ENCODE measurements at places on chromosomes 3 and 15.

DNA sequence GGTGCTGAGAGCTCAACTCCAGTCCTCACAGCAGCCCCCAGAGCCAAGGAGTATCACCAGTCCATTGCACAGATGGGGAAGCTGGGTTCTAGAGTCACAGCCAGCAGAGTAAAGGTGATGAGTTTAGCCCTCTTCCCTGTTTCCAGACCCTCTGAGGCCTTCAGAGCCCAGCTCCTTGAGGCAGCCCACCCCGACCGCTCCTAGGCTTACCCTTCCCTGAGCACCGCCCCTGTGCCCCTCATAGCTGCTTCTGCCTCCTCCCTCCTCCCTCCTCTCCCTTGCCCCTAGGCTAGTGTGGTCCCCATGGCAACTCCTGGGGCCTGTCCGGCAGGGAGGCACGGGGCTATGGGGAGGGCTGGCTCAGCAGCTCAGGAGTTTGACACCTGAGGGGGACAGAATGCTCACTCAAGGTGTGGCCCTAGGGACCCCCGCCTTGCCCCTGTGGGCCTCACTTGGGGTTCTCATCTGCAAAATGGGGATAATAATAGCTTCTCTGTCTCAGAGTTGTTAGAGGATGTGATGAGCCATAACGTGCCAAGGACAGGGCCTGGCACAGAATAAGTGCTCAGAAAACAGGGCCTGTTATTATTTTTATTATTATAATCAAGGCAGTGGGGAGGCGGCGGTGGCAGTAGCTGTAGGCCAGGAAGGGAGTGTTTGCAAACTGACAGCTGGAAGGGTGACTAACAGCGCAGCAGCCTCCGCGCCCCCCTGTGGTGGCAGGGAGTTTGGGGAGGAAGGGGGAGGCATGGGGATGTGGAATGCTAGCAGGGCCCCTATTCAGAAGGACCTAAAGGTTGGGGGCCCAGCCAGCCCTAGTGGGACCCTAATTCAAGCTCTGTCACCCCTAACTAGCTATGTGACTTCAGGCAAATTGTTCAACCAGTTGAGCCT is 11.5 kb downstream of the CSK start:
- DNase-seq = no peak

DNA sequence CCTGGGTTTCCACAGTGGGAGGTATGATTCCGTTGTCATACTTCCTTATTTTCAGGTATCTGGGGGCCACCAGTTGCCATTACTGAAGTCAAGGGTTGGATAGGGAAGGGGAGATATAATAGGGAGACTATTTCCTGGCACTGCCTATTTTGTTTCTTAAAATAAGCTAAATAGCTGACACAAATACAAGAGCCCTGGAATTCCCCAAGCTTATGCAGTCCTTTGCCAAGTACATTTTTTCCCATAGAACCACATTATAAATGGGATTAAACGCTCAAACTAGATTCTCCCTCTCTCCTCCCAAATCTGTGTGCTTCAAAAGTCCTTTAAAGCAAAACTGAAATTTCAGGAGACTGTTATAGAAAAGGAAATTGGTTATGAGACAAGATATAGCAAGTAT is 68.7 kb downstream of the AP4E1 start:
- no peak for DNase-seq

DNA sequence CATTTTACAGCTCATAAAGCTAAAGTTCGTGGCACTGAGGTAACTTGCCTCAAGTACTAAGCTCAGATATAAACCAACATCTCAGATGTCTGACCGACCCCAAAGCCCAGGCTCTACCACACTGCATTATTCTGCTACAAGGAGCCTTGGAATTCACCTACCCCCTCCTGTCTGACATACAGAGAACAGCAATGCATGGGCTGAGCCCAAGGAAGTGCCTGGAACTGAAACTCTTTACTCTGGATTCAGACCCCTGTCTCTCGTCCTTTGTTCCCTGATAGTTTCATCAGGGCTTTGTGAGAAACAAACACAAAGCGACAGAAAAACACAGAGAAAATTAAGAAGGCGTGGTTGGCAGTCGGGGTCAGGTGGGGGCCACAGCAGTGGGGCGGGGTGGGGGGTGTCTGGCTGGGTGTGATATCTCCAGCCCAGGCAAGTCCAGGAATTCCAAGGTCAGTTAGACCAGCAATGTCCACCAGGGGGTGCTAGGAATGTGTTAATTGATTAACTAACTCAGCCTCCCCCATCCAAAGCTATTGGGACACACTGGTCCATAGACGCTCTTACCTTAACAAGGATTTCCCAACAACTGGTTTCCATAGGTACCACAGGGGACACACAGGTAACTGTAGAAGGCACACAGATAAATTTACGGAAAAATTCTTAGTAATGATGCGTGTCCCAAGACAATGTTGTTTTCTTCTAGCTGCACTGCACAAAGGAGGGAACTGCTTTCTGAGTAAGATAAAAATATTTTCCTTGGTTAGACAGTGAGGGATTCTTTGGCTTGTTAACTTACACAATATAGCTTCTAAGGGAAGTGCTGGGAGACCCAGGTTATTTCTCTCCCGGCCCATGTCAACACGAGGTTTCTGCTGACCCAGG is 18.8 kb upstream of the SSUH2 start:
- DNase-seq = peak; percentile 66

DNA sequence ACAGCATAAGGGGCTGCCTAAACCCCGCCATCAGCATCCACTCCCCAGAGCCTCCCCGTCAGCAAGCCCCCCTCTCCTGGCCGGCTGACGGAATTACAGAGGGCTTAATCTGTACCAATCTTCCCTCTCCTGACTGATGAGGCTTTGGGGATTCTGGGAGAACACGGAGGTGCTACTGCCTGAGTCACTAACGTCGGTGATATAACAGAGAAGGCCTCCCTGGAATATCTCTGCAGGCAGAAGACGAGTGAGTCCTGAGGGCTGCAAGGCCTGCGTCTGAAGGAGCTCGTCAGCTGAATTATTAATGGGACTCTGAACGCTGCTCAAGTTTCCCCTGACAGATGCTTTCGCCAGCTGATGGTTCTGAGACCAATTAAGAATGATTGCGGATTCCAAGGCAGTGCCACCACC is 147.7 kb downstream of the XXYLT1 start:
- no peak for DNase-seq

GRCh38 chr3:156617781-156618180 is 56.6 kb upstream of the TIPARP start:
- no peak for DNase-seq

Measured in GM10248 (cell line).